ENCODE measurements at places on chromosomes 11 and 22.

GRCh38 chr11:83682611-83682973 is 396.4 kb upstream of the CCDC90B start:
- DNase-seq: no peak

- DNase-seq: no peak
Measured at GRCh38 chr22:41939981-41940831, 6.7 kb downstream of the CENPM start.

DNA sequence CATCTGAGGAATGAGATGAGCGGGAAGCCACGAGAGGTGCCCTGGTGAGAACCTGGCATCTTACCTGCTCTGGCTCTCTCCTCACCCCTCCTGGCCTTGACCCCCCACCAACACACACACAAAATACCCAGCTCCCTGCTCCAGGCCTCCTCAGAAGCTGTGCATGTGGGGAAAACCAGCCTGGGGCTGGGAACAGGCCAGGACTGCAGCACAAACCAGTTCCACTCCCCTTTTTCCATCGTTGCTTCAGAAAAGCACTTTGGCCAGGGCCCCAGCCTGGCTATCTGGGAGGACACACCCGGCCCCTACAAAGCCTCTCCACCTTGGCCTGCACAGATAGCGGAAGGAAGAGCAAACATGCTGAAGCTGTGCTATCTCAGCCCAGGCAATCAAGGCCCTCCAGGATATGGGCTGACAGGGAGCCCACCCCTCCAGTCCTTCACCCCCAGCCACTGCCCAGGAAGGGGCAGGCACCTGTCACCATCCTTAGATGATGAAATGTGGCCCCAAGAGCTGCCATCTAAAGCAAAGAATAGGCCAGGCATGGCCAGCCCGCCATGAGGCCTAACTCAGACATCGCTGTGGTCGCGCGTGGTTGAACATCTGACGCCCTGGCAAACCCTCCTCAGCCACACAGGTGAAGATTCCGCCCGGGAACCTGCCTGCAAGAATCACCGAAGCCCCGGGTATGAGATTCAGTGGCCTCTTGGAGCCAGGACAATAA is 35.4 kb downstream of the PISD start:
- DNase-seq: no peak

DNA sequence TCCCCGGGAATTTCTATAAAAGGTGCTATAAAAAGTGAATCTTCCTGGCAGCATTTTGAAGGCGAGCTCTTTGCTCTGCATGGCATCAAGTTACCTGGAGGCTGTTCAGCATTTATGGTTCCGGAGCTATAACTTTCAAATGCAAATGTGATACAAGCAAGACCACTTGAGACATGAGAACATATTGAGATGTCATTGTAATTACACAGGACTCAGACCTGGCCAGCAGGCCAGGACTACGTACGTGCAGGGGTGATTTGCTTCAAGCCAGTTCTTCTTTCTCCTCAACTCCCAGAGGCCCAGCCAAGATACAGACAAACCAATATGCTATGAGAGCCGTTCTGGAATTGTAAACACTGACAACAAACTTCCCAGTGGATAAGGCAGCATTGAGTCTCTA is 227.4 kb upstream of the FAT3 start:
- DNase-seq: no peak

GRCh38 chr11:2536440-2536989 is 91.7 kb downstream of the KCNQ1 start:
- DNase-seq: no peak

DNA sequence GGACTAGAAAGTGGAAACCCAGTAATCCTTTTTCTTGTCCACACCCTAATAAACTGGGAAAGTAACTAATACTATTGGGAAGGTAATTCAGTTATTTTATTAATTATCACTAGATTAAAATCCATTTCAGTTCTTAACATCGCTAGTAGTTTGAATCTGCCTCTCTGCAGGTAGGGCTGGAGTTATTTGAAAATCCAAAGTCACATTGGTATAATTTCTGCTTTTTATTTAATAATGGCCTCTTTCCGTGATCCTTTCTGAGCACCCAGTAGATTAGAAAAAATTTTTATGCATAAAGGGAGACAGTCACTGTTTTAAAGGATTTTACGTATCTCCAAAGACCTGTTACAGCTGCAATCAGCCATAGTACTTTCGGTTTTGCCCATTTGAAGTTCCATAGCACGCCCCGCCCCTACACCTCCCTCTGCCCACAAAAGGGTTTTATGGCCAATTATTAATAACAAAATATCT is 605 bp upstream of the COPB1 start:
- peak; percentile 31 for DNase-seq
